ENCODE measurements at places on chromosomes 3 and 15.

DNA sequence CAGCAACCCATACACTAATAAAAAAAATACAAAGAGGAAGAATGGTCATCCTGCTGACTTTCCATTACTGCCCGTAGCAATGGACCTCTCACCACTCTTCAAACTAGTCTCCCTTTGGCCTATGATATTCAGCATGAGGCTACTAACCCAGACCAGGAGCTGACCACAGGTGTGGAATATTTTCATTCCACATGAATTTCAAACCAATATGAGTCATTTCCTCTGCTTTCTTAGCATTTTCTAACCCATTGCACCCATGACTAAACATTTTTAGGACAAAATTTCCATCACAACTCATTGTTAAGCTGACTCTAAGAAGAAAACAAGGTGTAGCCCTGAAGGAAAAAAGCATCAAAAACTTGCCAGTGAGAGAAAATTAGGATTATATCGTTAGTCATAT, 34.0 kb upstream of the ZPLD1 start:
- no peak for DNase-seq

- no peak for DNase-seq
These were observed 253.1 kb downstream of the CGGBP1 start for GRCh38 chr3:87805670-87806069.

DNA sequence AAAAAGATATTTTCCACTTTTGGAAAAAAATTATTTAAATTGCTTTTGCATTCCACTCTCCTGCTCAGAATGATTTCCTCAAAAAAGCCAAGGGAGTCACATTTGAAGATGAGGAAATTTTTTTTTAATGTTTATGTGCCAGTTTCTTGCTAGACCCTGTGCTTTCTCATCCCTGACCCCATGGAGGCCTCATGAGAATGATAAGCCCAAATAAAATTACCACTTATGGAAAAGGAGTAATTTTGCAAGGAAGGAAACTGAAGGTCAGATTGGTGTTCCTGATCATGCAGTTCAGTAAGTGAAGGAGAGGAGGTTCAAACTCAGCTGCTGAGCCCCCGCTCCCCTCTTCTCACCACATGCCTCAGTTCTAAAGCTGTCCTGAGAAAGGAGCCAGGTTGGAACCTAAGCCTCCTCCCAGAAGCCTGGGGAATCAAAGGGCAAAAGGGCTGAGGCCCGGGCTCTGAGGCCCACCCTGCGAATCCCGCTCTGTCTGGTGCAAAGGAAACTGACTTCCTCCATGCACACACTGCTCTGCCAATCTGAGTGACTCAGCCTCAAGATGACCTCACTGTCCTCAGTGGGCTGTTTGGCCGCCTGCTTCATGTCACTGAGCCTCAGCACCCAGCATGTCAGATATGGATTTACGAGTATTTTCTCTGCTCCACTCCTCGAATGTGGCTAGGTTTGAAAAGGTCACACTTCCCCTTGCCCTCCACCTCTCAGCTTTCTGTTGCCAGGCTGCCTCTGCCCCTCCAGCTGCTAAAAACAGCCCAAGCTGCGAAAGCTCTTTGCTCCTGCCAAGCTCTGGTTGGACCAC, 56.9 kb upstream of the FLNB start:
- DNase-seq, result no peak

DNA sequence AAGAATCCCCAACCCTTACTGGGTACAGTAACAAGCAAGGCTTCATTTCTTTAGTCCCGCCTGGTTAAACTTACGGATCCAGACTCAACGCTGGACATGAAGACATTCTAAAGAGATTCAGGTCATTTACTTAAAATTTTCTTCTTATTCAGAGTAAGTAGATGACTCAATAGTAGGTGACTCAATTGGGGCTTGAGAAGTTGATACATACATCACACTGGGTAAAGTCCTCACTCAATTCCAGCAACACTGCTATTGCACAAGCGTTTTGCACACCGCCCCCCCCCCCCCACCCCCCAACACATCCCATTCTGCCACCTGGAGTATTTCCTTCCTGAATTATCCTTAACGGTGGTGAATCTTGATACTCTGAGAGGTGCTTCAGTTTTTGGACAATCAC, 610.0 kb downstream of the FOXP1 start:
- DNase-seq, result no peak

GRCh38 chr3:168517249-168518071, 421.7 kb upstream of the GOLIM4 start:
- no peak for DNase-seq

DNA sequence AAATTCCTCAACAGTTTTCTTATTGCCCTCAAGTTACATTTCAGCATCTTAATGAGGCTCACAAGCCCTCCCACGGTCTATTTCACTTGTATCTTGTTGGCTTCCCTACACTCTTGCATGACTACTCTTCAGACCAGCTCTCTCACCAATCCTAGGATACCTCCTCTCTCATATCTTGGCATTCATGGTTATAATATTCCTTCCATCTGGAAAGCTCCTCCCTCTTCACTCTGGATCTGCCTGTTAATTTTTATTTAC, 8.5 kb upstream of the CCDC80 start:
- DNase-seq, result no peak

DNA sequence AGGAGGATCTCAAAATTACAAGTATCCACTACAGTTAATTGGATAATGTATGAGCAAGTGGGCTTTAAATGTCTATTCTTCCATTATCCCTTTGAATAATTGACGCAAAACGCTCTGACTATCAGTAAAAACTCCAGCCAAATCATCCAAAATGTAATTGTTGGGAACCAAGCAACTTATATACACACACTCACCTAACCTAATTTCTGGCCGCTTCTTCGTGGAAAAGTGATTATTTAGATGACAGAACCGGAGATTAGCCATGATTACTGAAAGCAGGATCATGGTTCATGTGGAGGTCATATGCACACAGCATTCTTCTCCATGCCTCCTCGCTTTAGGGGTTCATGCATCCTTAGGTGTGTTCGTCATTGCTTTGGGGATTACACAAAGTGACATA, 992.4 kb downstream of the NAALADL2 start:
- no peak for DNase-seq

DNA sequence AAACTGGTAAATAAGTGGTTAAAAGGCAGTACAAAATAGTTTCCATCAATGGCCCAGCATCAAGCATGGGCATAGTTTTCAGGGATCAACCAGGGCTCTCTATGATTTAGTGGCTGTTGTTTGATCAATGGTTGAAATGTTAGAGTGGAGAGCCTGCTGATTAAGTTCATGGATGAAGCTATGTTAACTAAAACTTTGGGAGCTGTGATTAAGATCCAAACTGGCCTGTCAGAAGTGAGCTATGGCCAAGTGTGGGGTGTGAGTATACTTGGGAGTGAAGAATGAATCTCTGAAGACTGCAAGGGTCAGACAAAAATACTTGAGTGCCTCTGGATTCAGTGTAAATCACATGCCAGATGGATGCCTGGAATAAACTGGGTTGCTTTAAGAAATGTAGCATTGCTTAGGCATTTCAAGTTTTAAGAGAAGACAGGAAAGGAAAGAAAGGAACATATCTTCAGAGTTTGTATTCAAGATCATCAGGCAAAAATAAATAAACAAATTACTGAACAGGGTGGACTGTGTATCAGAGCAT, 422.2 kb upstream of the ADAMTS9 start:
- no peak for DNase-seq

DNA sequence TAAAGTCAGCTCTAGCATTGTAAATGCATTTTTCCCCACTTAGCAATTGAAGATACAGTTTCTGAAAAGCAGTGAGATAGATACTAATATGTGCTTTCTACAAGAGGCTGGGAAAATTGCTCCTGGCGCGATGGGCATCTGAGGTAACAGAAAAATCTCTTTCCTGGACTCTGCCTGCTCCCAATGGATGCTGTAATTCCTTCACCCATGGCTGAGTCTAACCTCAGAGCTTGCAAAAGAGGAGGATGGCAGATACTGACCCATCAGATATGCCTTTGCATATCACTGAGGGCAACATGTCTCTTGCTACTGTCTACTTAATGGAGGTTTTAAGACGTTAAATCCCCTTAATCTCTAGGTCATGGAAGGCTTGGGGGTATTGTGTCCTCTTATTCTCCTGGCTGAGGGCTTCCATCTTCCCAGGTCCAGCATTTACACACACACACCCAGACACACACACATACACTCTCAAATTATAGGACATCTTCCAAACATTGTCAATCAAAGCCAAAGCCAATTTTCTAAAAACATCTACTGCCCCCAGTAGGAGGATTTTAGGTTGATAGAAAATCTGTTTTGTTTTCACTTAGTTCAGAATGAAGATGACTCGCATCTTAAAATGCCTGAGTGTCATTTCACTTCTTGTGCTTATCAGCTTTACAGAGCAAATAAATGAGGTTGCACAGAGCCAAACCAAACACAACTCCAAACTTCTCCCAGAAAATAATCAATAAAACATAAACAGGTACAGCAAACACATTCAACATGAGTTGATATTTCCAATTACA, 2.4 kb downstream of the TRPM1 start:
- DNase-seq, result no peak

- DNase-seq, result peak; percentile 72
These were observed 167.9 kb downstream of the BBX start for GRCh38 chr3:107690522-107691138.

DNA sequence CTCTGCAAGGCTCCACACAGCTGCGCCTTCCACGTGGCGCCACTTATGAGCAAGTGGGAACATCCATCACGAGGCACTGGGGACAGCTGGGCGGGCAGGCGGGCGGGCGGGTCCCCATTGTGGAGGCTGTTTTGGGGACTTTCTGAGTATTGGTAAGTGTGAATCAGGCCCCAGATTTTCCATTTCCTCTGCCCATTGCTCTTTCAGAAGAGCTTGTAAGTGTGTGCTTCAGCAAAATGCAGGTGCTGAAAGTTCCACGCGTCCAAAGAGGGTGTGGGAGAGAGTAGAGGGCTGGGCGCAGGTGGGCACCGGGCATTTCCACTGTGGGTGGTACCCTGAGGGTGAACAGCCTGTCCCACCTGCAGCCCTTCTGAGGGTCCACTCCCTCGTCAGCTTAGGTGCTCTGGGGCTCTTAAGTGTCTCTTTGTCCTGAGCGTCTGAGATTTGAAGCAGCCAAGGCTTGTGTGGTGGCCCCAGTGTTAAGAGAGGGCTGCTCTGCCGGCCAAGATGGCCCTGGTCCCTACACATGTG, 177.1 kb downstream of the RPLP1 start:
- DNase-seq, result no peak

DNA sequence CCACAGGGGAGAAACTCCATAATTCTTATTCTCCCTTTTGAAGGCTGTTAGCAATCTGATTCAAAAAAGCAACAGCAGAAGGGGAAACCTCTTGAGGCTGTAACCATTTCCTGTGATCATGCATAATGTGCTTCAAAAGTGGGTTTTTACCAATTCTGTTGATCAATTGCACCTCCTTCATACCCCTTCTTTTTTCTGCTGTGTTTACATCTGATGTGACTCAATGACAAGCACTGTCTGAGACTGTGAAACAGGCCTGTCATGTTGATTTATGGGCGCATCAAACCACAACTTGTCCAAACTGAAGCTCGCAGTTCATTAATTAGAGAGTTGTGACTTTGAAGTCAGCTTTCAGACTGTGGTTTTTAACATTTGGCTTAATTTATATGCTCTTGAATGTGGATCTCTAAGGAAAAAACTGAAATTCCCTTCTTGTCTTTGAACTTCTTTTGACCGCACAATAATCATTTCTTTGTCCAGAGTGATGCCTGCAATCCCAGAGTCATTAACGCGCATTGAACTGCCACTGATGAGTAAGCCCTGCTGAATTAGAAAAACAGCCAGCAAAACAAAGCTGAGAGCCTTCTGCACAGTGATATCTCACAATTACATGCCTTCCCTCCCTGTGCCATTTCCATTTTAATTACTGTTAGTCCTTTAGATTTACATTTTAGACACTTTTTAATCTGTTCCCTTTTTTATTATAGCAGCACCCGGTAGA, 532.8 kb downstream of the FOXP1 start:
- peak; percentile 80 for DNase-seq

DNA sequence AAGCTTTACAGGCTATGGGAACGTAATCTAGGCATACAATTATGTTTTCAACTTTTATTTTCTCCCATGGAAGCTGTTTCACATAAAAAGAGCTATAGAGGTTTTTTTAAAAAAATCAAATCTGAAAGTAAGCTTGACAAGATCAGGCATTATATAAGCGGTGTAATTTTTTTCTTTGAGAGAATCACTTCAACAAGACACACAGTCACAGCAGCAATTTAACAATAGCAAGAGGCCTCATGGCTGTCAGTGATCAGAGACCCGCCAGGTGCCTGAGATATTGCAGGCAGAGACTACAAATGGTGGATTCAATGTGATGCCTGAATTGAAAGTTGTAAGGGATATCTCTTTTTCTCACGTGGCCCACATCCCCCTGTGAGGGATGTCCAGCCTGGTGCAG, 270.5 kb upstream of the TBC1D5 start:
- DNase-seq, result no peak

DNA sequence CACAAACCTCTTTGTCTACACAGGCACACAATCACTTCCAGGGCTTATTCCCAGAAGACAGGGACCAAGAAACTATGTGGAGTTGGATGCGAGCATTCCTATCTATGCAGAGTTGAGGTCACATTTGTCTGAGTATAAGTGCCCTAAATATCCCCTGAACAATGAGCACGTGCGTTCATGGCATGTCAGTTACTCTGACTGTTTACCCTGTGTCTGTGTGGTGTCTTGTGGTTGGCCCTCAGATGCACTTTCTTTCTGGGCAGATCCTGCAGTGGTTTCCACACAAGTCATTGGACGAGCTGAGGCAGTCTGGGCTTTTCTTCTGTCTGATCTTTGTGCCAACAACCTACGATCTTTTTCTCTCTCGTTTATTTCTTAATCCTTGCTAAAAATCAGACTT, 134.5 kb downstream of the FBN1 start:
- DNase-seq, result no peak

GRCh38 chr3:143024351-143024960, 23.1 kb downstream of the U2SURP start:
- no peak for DNase-seq

DNA sequence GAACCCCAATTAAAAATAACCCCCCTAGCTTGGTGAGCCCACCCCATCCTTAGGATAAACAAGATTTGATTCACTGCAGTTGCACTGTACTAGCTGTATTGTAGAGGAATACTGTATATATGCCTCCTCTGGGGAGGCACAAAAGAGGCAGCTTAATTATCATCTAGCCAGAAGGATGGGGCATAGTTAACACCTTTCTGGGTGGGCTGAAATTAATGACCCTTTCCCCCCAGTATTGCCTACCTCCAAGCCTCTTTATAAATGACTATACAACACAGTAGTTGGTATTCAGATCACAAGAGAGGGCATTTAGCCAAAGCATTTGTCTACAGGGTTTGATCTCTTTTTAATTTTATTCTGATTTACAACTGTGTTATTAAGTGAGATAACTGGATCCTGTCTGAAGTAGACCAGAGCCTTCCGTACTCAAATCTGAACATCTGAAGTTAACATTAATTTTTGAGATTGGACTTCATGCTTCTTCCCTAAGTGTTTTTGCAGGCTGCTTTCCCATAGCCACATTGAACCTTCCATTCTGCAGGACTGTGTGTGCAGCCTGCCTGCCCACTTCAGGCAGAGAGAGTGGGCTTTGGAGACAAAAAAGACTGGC, 807.0 kb upstream of the ARRDC4 start:
- DNase-seq, result no peak

GRCh38 chr15:92595506-92596381, 59.8 kb downstream of the FAM174B start:
- DNase-seq, result no peak

- no peak for DNase-seq
These were observed 99.8 kb downstream of the NSUN3 start for GRCh38 chr3:94162700-94163099.

GRCh38 chr15:50593761-50594160, 47.3 kb upstream of the USP50 start:
- no peak for DNase-seq

- no peak for DNase-seq
These were observed 79.7 kb downstream of the OTOL1 start for GRCh38 chr3:161576311-161576710.

GRCh38 chr15:95247071-95247984, 1016.0 kb downstream of the MCTP2 start:
- no peak for DNase-seq
